Stimulated activated CD4-positive, alpha-beta T cell treated with anti-CD3 and anti-CD28 coated beads, Interleukin-4, amount 100 ng/mL, for 24 hours (primary cell): ENCODE measurements at places on chromosomes 2 and 18.
A peak's percentile ranks its signal among the peaks of the same experiment; 100 is the strongest.

DNA sequence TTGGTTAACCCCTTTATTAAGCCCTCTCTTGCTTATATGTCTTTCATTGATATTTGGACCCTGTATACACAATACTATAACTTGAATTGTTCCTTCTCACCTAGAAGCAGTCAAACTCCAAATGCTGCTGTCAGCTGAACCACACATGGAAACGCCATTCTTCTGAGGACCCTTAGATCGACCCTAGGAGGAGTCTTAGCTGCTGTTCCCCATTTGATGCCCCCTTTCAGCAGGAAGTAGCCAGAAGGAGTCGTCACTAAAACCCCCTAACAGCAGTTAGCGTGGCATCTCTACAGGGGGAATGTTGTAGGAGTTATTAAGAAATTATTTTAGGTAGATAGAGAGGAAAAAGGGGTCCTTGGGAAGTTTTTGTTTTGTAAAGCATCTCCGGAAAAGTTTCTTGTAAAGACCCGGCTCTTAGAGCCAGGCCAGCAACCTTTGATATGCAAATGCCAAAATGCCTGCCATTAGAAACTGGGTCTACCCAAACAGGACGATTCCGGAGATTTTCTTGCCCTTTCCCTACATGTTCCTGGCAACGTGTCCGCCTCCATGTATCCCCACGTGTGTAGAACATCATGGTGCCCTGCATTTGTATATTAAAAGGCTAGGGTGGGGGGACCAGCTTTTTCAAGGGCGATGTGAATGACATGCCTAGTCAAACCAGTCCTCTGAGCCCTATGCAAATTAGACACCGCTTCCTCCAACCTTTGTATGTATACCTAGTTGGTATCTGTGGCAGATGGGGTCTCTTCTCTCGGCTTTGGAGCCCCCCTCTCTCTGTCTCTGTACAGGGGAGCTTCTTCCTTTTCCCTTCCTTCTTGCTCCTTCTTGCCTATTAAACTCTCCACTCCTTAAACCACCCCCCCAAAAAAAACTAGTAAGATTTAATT lies 638.4 kb upstream of the POU3F3 start:
- DNase-seq, result no peak

DNA sequence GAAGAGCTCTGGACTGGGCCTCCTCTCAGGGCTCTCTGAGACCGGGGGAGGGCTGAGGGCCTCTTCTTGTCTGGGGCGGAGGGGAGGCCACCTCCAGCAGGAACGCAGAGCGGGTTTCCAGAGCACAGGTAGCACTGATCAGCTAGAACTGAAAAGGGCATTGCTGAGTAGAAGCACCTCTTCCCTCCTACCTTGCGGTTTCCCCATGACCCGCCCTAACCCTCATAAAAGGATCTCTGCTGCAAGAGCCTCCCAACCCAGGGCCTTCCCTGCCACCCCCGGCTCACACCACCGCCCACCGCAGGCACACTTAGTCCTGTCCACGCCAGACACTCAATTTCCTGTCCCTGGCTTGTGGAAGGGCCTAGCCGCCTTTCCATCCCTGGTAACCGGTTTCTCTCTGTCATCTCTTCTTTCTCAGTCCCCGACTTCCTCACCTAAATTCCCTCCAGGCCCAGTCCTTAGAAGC lies 966 bp downstream of the ADCY3 start:
- peak; percentile 54 for DNase-seq

DNA sequence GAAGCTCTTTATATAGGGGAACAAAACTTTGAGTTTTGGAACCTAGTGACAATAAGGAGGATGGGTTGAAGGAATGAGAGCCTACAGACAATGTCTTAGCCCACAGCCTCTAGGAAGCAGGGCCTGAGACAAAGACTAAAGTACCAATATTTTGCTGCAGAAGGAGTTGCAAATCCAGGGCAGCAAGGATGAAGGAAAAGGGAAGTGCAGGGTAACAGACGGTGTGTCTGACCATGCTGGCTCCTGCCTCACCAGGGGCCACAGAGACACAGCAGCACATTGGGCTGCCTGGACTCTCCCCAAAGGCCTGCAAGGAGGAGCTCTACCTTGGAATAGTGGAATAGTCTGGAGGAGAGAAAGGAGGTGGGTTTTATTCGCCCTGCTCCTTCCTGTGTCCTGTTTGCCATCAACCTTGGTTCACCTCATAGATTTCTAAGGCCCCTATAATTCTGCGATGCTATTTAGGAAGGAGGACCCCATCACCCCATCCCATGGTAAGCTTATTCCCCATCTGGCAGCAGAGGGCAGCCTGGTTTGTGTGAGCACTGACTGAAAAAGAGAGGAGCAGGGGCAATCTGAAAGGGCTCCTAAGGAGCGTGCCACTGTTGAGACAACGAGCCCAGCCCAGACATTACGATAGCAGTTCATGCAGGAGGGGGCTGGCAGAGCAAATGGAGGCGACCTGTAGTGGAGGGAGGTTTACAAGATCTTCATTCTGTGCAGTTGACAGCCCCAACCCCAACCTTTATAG lies 143.4 kb downstream of the MGAT5 start:
- no peak for DNase-seq

DNA sequence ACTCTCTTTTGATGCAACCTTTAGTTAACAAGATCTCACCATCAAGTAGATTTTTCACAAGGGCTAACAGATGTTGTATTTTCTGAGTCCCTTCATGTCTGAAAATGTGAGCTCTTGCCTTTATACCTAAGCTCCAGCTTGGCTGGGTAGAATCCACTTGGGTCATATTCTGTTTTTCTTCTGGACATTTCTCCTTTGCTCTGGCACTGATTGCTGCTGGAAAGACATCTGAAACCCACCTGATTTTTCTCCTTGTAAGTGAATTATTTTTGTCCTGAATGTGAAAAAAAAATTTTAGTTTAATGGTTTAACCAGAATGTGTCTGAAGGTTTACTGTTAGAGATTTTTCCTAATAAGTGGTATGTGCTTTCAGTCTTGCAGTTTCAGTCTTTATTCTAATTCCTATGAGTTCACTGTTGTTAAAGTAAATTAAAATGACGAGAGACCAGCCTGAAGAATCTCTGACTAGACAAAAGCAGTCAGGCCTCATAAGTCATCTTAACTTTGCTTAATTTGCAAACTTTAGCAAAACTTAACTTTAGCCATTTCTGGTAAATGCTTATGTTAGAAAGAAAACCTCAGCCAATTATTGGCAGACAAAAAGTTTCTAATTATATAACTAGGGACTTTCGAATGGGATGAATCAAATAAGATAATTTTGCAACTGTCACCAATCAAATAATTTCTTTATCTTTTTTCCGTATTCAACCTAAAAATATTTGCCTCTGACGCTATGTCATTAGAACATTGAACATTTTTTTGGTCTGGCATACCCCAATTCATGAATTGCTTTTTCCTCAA lies 70.8 kb downstream of the ACAA2 start:
- DNase-seq, result no peak

DNA sequence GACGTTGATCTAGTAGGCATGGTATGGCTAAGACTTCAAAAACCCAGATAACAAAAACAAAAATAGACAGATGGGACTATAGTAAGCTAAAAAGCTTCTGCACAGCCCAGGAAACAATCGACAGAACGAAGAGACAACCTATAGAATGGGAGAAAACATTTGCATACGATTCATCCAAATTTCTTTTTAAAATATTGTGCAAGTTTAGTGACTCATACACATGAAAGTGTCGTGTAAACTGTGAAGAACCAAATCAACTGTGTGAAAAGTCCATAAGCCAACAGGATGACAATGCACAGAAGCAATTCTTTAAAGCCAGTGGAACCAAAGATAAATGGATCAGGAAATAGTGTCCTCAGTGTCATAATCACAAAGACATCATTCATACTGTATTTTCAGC lies 671.1 kb downstream of the RNF144A start:
- DNase-seq, result no peak

DNA sequence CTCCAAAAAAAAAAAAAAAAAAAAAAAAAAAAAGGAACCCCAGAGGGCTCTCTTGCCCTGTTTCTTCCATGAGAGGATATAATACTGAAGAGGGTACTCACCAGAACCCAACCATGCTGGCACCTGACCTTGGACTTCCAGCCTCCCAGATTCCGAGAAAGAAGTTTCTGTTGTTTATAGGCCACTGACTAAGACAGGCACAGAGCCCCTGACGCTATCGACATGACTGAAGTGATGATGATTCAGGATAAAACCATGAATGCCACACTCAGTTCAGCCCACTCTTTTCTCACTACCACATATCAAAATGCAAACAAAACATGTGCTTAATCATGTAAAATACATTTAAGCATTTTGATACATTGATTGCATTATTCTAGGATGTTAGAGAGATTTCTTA lies 66.1 kb upstream of the CDCA7 start:
- DNase-seq, result peak; percentile 25

GRCh38 chr2:43407935-43408334 lies 181.5 kb upstream of the ZFP36L2 start:
- no peak for DNase-seq

GRCh38 chr18:44943311-44943881 lies 262.7 kb downstream of the SETBP1 start:
- DNase-seq, result no peak

GRCh38 chr2:40332191-40332826 lies 119.6 kb downstream of the SLC8A1 start:
- DNase-seq, result no peak

GRCh38 chr2:159996792-159997546 lies 65.4 kb downstream of the PLA2R1 start:
- DNase-seq, result no peak

DNA sequence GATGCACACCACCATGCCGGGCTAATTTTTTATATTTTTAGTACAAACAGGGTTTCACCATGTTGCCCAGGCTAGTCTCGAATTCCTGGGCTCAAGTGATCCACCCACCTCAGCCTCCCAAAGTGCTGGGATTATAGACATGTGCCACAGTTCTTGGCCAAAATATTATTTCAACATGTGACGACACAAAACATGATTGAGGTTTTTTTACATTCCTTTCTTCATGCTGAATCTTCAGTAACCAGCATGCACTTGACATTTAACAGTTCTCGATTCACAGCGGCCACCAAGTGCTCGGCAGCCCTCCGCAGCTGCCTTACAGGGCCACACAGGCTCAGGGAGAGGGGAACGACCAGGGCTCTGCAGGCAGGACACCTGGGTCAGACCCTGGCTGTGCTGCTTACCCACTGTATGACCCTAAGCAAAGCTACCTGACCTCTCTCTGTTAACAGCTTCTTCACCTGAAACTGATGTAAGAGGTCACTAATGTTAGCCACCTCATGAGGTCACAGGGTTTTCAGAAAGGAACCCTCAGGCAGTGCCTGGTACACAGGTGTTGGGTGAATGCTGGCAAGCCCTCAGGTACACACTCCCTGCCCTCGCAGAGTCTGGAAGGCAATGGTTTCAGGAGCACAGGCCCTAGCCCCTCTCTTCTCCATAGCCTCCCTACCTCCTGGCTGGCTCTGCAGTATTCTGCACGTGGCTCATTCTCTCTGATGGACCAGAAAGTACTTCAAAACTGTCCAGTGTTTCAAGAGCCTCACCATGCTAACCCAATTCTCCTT lies 25.7 kb downstream of the TUBB6 start:
- DNase-seq, result no peak

DNA sequence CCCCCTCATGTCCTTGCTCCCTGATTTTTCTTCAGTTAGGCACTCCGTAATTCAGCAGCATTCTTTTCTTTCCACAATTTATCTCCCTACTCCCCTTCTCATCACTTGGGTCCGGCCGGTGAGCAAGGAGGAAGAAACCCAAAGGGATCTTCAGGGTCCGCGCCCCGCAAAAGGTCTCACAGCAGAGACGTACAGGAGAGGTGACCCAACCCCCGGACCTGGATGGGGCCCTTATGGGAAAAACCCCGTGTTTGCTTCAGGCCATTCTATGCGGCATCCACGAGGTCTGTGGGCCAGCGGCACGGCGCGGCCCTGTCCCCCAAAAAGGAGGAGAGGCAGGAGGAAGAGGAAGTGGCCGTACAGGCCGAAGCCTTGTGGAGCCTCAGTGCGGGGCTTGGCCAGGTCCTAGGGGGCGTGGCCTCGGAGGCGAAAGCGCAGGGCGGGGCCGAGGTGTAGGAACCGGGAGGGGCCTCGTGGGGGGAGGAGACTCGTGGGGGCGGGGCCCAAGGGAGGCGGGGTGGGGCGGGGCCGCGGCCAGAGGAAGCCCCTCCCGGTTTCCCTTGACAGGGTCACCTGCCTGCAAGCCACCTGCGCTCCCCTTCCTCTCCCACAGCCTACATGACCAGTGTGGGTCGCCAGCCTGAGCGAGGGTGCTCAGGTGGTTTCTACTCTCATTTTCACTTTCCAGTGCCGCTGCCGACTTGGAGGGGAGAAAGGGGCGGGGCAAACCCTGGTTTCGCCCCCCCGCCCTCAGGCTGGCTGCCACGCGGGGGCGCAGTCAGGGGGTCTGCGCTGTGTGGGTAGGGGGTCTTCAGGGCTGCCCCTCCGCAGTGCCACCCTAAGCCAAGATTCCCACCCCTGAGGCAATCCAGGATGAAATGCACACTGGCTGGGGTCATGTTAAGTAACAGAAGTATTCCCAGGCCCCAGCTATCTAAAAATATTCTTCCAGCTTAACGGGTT lies 156.4 kb upstream of the XPO1 start:
- peak; percentile 85 for DNase-seq

DNA sequence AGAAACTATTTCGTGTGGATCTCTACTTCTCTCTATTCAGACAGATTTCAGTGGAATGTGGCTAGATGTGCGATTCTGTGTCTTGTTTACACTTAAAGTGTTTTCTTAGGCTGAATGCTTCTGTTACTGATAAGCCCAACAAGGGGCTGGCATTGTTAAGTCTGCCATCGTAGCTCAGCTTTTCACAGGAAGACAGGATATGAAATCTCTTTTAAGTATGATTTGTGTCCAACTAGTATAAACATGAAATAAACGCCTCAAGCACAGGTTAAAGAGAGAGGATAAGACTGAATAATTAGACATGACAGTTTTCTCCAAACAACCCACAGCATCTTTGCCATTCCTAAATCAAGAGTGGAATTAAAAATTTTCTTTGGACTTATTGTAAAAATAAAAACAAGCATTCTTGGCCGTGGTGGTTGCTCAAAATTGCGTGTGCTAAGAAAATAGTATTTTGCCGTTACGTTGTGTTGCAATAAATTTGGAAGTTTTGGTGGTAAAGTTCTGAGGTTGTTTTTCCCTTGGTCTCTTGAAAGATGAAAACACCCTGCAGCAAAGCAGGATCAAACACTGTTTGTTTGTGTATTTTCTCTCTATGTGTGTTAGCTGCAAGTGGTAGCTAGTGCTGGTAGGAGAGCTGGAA lies 1.0 kb downstream of the VIT start:
- DNase-seq, result no peak

DNA sequence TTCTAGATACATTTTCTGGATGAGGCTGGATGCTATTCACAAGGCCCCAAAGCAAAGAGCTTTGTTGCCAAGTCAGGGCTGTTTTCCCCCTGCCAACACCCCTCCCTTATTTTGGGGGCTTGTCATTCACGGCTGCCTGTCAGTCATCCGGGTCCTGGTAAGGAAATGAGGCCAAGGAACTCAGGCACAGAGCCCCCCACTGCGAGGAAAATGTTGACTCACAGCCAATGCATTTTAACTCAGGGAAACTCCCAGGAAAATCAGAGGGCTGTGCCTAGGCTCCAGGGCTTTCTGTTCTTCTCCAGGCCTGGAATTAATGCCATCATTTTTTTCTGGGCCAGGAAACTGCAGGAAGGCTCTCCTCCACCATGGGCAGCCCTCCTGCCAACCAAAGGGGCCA lies 241.1 kb downstream of the SMAD2 start:
- no peak for DNase-seq
